Daoy (cell line): ENCODE measurements at places on chromosomes 7 and 10.

GRCh38 chr10:110524859-110525232 is 27.1 kb downstream of the DUSP5 start:
- no peak for DNase-seq

GRCh38 chr7:50363327-50364060 is 59.0 kb downstream of the IKZF1 start:
- DNase-seq: no peak

DNA sequence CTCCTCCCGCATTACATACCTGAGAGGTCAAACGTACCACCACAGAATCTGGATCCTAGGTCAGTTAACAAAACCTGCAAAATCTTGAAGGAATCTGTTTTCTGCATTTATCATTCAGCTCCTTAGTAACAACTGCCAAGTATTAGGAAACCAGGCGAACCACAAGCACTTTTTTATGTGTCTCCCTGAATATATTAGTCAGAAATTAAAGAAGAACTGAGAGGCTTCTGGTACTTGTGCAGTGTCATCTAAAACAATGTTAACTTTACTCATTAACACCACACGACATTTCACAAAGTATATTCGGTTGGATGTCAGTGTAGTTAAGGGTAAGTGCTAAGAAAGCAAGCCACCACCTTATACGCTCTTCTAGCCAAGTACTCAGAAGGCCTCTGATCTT is 2.5 kb downstream of the CCDC6 start:
- DNase-seq: no peak

DNA sequence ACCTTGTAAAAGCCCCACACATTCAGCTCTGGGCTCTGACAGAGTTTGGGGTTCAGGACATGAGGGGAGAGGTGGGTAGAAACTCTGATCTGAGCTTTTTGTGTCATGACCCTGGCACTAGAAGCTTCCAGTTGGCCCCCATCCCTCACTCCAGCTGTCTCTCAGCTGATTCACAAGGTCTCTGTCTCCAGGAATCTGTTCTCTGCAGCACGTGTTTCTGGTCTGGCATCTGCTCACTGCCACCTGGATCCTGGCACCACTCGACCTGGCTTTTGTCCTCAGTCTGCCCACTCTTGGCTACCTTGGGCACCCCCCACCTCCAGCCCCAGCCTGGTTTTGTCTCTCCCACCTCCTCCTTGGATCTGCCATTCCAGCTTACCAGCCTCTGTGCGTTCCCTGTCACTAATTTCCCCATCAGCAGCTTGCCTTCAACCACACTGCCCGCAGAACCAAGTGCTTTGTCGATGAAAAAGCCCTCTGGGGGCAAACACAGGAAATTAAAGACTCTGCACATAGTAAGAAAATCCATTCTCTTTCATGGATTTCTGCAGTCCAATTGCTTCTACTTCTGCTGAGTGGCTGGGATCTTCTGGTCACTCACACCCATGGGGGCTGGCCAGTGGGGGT is 18.3 kb upstream of the ADCYAP1R1 start:
- DNase-seq: no peak

GRCh38 chr7:34044734-34045353 is 139.5 kb downstream of the BMPER start:
- no peak for DNase-seq

- DNase-seq: no peak
These were observed 115.6 kb upstream of the MKLN1 start for GRCh38 chr7:131212114-131212513.

DNA sequence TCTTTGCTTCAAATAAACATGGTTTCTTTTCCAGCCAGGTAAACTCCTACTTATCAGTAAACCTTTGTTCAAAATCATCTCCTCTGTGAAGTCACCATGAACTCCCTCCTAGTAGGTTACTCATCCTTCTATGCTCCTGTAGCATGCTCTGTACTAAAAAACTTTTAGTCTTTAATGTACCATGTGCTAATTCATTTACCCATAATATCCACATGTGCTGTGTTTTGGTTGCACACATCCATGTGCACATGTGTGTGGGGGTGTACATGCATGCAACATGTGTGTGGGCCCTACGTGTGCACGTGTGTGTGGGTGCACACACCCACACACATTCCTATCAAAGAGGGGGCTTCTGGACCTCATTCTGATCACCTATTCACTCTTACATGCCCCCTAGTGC is 259.9 kb upstream of the SP4 start:
- DNase-seq: no peak

DNA sequence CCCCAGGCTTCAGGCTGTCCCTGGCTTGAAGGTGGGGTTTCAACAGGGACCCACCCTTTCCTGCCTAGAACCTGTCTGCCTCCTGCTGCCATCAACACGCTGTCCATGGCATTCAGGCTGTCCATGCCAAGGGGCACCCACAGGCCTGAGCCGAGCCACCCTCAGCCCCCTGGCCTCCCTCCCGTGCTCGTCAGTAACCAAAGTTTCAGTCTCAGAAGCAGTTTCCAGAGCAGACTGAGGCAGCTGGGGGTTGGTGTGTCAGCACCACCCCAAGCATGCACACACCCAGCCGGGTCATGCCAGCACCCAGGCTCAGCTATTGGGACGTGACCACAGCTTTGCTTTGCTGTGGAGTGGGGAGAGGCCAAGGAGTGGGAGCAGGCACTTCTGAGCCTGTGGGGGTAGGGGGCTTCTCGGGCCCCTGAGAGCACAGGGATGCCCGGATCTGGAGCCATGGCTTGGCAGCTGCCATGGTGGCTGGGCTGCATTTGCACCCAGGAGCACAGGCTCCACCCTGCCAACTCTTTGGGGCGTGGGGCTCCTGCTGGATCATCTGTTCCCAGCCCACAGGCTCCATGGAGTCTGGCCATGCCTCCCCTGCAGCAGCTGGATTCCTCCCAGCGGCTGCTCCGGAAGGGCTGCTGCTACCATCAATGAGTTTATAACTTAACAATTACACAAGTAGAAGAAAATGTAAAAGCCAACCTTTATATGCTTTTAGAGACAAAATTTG is 314.5 kb upstream of the SEMA3C start:
- DNase-seq: no peak

DNA sequence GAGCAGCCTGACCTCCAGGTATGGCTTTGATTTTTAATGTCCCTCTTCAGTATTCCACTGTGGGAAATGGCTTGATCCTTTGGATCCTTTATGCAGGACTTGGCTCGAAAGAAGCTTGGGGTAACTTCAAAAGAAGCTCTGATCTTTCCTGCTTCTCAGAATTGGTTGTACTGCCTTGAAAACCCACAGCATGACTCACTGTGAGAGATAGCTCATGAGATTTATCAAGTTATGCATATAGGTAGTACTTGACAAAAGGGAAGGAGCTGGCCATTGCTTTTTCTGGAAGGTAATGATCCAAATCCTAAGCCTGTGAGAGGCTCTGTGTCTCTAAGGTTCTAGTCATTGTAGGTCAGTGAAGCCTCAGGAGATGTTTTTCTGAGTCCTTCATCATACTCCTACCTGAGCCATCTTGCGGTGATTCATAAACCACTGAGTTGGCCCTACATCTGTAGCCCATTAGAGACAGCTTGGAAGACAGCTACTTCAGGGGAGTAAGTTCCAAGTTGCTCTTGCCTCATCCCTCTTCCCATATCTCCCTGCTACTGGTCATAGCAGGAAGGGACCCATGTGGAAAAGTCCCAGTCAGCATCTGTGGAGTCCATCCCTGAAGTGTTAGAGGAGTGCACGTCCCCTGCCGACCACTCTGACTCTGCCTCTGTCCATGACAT is 36.7 kb upstream of the NFKB2 start:
- DNase-seq: no peak

DNA sequence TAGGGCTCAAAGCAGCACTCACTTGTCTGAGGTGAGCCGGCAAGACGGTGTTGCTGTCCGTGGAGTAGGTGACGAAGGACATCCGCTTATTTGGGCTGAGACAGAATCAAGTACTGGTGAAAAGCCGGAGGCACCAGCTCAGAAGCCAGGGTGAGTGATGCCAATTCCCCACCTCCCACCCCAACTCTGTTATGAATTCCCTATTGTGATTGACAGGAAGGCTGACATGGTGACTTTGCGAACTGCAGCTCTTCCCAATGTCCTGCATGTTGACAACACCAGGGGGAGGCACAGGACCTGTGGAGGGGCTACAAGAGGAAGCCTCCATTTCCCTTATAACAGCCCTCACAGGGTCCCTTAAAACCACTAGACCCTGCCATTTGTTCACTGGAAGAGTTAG is 52.3 kb upstream of the MSMB start:
- no peak for DNase-seq

DNA sequence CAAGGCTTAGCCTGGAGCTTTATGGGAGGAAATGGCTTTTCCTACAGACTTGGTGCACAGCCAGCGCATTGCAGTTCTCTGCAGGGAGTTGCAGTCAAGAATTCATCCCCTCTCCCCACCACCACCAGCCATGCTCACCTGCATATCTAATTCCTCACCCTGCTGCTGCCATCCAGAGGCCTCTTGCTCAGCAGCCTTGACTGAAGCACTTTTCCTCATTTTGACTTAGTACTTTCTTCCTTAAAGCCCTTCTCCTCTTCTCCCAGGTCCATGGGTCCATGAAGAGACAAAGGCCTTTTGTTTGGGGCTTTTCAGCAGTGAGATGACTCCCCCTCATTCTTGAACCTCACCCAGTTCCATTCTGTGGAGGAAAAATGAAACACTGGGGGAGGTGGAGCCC is 39.7 kb upstream of the GPR141 start:
- no peak for DNase-seq

GRCh38 chr7:5420881-5421713 is 2.5 kb downstream of the TNRC18 start:
- DNase-seq: peak; percentile 52

DNA sequence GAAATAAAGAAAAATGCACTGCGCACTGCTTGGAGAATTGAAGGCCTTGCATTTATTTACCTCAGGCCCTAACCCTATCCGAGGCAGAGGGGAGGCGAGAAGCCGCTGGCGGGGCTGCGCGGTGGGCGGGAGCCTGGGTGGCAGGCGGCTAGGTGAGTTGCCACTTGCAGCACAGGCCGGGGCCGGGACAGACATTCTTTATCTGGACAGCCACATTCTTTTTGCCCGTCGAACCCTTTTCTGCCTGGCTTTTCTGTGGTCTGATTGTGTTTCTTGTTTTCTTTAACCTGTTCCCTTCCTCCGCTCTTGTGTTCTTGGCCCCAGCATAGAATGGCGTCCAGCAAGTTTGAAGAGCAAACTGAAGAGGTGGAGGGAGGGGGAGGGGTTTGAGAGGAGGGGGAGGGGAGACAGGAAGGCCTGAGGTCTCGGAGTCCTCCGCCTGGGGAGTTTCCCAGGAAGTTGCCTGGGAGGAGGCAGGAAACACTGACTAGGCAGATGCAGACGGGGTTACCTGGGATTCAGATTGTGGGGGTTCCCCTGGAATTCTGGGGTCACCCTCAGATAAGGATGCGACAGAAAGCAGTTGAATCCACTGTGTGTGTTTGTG is 5.1 kb downstream of the SHH start:
- DNase-seq: no peak

- no peak for DNase-seq
These were observed 150.8 kb upstream of the FAM3C start for GRCh38 chr7:121546632-121547543.

GRCh38 chr7:127404286-127405072 is 12.0 kb upstream of the ZNF800 start:
- DNase-seq: no peak

DNA sequence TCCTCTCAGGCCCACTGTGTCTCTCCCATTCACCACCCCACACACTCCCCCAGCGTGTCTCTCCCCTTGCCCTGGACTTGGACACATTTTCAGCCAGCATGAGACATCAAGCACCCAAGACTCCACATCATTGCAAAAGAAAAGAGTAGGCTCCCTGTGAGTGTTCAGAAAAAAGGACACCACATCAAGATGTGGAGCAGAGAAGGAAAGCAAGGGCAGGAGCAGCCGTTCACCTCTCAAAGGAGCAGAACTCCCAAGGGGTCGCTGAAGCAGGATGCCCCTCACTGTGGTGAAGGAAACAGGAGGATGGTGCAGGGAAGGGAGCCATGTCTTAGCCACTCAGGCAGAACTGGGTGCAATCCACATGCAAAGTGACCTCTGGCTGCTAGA is 89.9 kb upstream of the MACROH2A2 start:
- DNase-seq: no peak

DNA sequence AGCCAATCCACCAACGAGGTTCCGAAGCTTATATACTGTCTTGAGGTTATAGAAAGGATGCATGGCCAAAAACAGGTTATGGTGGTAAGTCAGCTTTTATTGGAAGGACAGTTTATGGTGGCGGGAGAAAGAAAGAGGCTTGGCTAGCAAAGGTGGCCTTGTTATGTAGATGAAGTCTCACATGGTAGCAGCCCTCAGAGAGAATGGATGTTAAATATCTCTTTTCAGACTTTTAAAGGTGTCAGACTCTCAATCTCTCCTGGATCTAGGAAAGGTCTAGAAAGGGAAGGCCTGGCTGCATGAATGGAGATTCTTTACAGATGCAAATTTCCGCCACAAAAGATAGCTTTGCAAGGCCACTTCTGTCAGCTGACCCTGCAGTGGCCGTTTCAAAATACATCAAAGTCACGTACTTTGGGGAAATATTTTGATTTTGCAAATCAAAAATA is 333.8 kb downstream of the GALNT17 start:
- DNase-seq: no peak

GRCh38 chr10:49191349-49191748 is 3.2 kb upstream of the TMEM273 start:
- DNase-seq: no peak
